ENCODE measurements at places on chromosomes 2 and 18.

GRCh38 chr2:54042341-54042740, 71.5 kb upstream of the PSME4 start:
- no peak for DNase-seq

DNA sequence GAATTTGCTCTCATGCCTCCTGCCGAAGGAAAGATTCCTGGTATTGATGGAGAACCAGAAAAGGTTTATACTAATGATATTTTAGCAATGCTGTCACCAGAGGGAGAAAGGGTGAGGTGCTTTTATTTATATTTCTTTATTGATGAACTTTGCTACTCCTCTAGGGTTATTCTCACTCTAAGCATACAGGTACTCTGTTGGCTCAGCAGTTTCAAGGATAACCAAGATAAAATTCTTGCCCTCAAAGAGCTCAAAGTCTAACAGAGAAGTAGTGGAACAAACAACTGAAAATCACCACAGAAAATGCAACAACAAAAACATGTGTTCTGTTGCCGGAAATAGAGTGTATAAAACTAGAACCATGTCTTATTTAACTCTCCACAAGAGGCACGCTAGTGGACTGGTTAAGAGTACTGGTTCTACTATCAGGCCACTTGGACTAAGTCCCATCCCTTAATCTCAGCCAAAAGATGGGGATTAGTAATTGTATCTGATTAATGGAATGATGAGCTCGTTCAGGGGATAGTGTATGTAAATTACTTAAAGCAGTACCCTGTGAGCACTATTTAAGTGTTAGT, 103.6 kb downstream of the DNAH6 start:
- DNase-seq = no peak

DNA sequence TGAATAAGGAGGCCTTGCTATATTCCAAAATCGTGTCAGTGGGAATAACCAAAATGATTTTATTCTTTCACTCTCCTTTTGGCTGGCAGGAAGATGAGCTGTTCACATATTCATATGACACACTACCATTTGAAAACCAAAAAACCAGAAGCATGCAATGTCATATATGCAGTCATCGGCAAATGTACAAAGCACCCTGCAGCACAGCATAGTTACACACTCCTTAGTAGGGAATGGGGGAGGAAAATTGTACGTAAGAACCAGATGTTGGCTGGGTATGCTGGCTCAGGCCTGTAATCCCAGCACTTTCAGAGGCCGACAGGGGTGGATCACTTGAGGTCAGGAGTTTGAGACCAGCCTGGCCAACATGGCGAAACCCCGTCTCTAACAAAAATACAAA, 176.6 kb downstream of the GFPT1 start:
- no peak for DNase-seq

DNA sequence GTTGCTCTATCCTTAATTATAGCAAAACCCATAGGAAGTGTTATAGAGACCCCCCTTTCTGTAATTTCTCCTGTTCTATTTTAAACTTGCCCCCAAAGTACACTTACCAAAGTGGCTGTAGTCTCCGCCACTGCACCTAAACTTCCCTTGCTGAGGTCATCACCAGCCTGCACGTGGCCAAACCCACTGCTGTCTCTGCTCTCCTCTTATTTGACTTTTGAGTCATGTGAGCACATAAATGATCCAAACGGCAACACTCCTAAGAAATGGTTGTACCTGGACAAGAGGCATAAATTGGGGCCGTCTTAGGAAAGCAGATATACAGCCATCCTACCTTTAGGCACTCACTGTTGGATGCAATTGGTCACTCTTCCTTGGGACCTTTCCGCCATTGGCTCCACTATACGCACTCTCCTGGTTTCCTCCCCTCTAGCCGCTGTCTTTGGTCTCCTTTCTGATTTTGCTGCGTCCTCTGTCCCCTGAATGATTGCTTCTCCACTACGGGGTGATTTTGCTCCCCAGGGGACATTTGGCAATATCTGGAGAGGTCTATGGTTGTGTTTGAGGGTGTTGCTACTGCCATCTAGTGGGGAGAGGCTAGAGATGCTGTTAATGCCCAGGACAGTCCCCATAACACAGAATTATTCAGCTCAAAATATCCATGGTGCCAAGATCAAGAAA, 19.2 kb upstream of the IL36G start:
- DNase-seq = peak; percentile 35

GRCh38 chr2:61737841-61738240, 116.0 kb downstream of the FAM161A start:
- DNase-seq = no peak

Data from kidney glomerular epithelial cell (primary cell).